ENCODE measurements at places on chromosomes 12 and 14.

DNA sequence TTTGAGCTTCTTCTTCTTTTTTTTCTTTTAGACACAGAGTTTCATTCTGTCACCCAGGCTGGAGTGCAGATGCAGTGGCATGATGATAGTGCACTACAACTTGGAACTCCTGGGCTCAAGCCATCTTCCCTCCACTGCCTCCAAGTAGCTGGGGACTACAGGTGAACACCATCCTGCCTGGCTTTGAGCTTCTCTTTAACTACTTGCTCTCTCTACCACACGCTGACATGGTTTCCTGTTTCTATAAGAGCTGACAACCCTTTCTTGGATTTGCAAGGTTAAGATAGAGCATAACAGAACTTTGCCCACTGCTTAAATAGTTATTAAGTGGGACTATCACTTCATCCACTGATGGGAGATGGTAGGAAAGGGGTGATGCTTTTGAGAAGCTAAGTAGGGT lies 82.4 kb upstream of the SLC38A2 start:
- no peak for ATAC-seq

DNA sequence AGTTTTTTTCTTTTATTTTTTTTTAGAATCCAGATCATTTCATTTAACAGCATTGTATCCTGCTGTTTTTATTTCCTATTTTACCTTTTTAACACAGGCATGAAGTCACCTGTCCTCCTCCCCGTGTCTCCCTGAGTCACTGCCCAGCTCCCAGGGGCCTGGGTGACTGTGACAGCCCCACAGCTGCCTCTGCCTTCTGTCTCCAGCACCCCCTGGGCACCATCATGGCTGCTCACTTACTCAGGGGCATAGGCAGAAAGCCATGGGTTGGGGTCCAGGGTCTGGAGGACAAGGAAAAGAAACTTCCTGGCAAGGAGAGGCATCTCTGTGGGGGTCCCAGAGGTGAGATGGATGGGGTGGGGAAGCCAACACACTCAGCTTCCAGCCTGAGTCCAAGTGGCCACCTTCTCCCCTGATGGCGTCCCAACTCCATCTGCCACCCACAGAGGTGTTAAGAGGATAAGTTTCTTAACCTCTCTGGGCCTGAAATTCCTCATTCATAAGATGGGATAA lies 25.3 kb downstream of the TMEM63C start:
- no peak for ATAC-seq

DNA sequence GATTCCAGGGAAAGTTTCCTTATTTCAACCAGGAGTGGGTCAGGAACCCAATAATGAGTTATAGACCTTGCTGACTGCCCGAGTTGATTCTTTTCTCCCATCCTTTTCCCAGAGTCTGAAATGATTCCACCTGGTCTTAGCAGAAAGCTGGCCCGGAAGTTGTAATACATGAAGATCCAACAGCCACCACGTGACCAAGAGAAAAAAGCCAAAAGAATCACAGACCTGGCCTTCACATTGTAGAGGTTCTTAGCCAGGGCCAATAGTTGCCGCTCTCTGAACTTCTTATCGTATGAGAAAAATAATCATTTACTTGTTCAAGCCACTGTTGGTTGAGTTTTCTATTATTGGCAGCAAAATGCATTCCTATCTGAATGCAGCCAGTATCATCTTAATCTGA lies 161.2 kb upstream of the HMGA2 start:
- ATAC-seq = no peak

DNA sequence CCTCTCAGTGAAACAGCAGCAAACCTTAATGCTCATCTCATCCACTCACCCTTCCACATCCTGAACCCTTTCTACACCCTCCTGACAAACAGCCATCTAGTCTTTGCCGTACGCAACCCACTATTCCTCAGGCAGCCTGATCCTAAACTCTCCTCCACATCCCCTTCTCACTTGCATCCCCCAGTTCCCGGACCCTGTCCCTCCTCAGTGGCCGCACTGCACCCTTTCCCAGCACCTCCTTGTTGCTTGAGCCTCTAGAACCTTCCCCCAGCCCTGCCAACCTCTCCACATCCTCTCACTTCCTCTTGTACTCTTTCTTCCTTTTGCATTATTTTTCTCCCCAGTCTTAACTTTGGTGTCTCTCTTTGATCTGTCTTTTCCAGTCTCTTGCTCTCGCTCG lies 42.9 kb downstream of the IQSEC3 start:
- no peak for ATAC-seq

DNA sequence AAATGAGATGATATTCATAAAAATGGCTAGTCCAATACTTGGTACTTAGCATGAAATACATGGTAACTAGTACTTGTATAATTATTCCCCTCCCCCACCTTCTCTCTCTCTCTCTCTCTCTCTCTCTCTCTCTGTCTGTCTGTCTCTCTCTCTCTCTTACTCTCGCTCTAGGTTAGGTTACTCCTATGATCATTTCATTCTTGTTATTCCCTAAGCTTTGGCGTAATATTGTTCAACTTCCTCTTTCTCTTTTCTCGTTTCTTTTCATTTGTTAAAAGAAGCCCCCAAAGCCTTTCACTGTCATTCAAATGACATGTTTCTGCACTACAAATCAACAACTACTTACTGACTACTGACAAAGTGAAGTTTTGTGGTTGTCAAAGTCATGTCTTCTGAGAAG lies 89.8 kb downstream of the GRIP1 start:
- ATAC-seq = no peak

DNA sequence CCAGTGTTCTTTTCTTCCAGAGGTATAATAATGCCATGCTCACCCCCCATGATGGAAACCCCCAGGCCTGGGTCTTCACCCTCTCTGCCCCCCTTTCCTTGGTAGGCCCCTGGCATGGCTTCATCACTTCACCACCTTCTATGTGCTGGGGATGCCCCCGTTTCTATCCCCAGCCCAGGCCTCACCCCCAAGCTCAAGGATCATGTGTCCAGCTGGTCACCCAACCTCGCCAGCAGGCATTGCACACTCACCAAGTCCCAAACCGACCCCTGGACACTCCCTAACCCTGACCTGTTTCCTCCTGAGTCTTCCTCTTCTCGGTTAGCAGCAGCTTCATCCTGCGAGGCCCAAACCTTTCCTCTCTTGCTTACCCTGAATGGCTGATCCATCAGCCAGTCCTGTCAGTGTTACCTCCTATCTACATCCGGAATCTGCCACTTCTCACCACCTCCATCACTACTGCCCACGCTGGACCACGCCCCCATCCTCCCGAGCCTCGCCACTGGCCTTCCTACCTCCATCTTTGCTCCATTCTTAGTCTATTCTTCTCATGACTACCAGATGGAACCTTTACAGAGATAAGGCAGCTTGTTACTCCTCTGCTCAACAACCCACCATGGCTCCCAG lies 69.0 kb downstream of the MVK start:
- no peak for ATAC-seq

DNA sequence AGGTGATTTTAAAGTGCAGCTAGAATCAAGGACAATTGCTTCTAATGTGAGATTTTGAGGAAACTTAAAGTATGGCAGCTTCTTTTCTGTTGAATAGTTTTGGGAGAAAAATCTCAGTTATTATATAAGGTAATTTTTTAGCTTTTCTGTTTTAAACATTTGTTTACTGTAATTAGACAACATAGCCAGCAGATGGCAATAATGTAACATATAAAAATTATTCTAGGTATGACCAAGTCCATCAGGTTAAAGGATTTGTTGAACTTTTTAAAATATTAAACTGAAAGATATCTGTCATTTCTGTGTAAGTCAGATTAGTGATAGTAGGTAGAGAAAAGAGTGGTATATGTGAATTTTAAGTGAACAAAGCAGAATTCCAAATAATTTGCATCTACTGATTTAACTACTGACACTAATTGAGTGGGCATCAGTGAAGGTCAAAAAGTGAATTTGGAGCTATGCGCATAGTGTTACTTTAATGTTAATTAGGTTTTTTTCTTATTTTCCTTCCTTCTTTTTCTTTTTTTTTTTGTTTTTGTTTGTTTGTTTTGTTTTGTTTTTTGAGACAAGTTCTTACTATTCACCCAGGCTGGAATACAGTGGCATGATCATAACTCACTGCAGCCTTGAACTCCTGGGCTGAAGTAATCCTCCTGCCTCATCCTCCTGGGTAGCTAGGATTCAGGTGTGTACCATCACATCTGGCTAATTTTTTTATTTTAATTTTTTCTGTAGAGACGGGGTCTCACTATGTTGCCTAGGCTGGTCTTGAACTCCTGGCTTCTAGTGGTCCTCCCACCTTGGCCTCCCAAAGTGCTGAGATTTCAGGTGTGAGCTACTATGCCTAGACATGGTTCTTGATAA lies 18.6 kb downstream of the PRORP start:
- no peak for ATAC-seq

DNA sequence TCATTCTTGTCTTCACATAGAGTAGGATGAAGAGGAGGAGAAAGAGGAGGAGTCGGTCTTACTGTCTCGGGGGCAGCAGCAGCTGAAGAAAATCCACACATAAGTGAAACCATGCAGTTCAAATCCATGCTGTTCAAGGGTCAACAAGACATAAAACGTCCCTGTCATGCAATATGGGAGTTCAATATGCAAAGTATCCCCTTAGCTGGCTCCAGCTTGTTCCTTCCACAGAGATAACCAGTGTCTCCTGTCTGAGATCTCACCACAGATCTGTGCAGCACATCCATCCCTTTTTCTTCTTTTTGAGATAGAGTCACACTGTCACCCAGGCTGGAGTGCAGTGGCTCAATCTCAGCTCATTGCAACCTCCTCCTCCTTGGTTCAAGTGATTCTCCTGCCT lies 357.5 kb downstream of the GALC start:
- no peak for ATAC-seq

GRCh38 chr12:64682572-64683277 lies 72.4 kb downstream of the RASSF3 start:
- ATAC-seq = no peak

- ATAC-seq = no peak
These were observed 62.0 kb upstream of the BCL11B start for GRCh38 chr14:99333841-99334635.

- ATAC-seq = no peak
These were observed 71.2 kb downstream of the AEBP2 start for GRCh38 chr12:19510461-19510860.

GRCh38 chr14:92499234-92499633 lies 14.3 kb upstream of the RIN3 start:
- ATAC-seq = no peak

- ATAC-seq = no peak
These were observed 40.0 kb downstream of the FBRSL1 start for GRCh38 chr12:132529906-132530305.
